ENCODE measurements at places on chromosomes 3 and 15.
A peak's percentile ranks its signal among the peaks of the same experiment; 100 is the strongest.

GRCh38 chr3:23107221-23107620, 95.9 kb upstream of the UBE2E2 start:
- no peak for DNase-seq

GRCh38 chr3:169772305-169772896, 795 bp upstream of the MYNN start:
- peak; percentile 73 for DNase-seq

GRCh38 chr3:22893644-22894325, 309.3 kb upstream of the UBE2E2 start:
- DNase-seq, result no peak

DNA sequence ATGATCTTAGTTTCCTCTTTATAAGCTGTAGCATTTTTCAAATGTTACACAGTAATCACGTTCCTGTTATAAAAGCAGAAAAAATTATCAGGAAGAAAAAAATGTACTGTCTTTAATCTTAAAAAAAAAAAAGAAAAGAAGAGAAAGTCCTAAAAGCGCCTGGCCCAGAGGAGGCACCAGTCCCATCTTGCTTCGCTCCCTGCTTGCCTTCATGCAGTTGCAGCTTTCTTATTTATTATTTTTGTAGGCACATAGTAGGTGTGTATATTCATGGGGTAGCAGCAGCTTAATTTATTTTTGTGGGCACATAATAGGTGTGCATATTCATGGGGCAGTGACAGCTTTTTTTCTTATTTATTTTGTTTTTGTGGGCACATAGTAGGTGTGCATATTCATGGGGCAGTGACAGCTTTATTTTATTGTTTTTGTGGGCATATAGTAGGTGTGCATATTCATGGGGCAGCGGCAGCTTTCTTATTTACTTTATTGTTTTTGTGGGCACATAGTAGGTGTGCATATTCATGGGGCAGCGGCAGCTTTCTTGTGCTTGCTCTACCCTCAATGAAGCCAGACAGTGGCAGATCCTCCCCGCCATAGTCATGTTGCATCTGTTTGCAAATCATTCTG, 5.5 kb upstream of the EHD4 start:
- no peak for DNase-seq

DNA sequence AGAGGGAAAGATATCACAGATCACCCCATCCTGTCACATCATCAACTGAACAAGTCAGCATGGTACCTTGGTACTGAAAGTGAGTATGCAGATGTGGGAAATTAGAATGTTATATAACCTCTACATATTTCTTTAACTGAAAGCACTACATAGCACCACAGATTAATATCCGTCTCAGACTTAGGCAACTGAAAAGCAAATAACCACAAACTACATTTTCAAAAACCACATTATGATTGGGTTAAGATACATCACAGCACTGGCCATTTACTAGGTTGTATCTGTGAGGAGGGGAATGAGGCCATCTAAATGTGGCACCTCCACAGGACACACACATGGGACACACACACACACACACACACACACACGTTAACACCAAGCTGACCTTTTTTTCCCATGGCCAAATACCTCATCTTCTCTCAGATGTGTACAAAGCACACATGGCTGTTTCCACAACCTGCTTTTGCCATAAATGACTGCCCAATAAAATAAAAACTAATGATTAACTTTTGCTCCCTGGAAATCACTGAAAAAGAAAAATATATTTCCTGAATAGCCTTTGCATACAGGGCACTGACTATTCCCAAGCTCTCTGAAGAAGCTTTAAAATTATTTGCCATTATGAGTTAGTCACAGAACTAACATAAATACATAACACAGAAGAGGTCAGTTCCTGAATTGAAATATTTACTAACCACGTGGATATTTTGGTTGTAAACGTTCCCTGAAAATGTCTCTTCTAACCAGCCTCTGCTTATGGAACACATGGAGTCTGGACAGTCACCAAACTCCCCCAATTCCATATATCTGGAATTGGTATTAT, 60.1 kb downstream of the SUMF1 start:
- DNase-seq, result no peak

- no peak for DNase-seq
Observed at GRCh38 chr15:82880704-82881103, 71.3 kb downstream of the WHAMM start.

- no peak for DNase-seq
Observed at GRCh38 chr3:76352511-76353284, 567.3 kb upstream of the ZNF717 start.

- DNase-seq, result no peak
Observed at GRCh38 chr15:99165956-99166689, 61.2 kb downstream of the SYNM start.

DNA sequence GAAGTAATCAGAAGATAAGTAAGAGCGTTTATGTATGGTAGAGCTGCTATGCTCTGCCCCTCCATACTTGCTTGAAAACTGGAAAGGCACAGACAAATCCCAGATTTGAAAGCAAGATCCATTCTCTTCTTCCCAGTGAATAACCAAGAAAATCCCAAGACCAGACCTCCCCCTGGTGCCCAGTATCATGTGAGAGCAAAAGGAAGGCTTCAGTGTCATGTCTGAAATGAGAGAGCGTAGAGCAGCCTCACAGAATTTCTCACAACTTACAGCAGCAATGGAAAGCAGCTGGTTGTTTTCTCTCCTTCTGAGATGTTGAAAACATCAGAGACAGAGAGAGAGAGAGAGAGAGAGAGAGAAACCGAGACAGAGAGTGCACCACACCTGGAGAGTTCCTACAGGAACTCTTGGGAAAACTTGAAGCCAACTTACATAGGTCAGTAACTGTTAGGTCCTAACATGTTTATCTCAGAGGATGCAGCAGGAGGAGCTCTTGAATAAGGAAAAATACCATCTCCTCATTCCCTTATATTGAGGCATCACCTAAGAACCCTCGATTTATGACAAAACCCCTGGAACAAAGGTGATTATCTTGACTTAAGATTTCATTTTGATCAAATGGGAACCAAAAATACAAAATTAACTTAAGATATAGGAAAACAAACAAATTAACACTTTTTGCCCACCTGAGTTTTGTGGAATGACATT, 273.3 kb downstream of the NSUN3 start:
- DNase-seq, result peak; percentile 3

- DNase-seq, result no peak
Observed at GRCh38 chr15:100175406-100176114, 166.2 kb downstream of the ADAMTS17 start.

DNA sequence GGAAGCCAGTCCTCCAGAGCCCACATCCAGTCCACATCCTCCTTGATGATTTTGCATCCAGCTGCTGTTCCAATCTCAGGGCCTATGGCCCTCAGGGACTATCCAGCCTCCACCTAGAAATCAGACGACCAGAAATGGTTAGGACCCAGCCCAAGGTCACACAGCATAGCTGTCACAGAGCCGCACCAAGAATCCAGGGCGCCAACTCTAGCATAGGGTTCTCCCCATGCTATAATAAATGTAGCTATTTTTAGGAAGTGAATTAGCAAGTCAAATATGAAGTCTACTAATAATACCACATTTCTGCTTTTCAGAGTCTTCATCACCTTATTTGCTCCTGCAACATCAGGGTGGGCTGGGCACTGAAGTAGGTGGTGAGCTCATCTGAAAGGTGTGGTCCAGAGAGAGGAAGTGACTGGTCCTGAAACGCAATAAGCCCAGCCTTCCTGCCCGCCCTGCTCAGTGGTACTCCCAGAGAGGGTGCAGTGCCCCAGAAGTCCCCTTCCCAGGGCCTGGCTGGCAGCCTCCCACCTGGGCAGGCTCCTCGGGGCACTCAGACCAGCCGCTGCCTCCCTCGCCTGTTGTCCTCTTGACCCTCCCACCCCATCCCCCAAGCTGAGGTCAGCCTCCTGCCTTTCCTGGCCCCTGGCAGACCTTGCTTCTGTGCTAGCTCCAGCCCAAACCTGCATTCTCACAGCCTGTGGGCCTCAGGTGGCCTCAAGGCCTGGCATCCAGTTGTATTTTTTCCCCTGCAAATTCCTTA, 17.6 kb upstream of the CYP11A1 start:
- no peak for DNase-seq

- no peak for DNase-seq
Observed at GRCh38 chr3:128506754-128507153, 13.8 kb upstream of the GATA2 start.

GRCh38 chr3:156144060-156144459, 23.7 kb downstream of the KCNAB1 start:
- no peak for DNase-seq

DNA sequence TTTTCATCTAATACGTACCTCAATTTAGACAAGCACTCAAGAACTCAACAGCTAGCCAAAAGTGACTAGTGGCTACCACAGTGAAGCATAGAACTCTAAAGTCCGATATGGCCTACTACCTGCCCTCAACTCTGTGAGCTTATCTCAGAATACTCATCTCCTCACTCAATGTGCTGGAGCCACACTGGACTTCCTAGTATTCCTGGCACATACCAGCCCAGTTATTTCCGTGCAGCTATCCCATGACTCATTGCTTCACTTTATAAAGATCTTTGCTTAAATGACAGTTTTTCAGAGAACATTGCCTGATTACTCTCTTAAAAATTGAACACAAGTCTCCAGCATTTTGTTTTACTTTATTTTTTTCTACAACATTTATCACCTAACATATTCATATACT, 524.7 kb downstream of the PYDC2 start:
- DNase-seq, result no peak

DNA sequence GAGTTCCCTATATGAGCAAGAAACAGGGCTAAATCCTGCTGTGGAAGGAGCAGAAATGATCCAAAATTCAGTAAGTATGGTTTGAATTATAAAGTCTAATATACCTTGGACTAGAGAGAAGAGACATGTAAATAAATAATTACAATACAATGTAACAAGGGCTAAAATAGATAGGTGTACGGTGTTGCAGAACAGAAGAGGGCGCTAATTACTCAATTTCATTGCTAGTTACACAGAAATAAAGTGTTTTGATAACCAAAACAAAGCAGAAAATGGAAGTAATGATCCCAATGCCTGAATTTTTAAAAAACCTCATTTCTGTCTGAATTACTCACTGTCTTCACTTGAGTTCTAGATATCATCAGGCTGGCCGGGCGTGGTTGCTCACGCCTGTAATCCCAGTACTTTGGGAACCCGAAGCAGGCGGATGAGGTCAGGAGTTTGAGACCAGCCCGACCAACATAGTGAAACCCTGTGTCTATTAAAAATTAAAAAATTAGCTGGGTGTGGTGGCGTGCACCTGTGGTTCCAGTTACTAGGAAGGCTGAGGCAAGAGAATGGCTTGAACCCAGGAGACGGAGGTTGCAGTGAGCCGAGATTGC, 8.3 kb upstream of the PLCH1 start:
- DNase-seq, result peak; percentile 11

DNA sequence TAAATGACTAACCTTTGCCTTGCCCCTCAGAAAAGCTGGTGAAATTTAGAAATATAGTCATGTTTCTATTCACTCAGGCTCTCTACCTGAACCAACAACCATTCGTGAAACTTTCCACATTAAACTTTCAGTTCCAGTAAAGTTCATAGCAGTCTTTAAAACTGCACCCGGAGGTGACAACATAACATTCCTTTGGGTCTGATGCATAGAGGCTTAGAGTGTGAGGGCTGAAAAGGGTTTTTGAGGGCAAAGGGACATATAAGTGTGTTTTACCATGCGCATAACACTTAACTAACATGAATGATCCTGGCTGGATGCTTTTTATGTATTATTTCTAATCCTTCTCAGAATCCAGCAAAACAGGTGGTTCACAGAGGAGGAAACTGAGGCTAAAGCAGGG, 471.7 kb upstream of the MCTP2 start:
- no peak for DNase-seq

- no peak for DNase-seq
Observed at GRCh38 chr3:34842706-34843480, 796.4 kb upstream of the ARPP21 start.

DNA sequence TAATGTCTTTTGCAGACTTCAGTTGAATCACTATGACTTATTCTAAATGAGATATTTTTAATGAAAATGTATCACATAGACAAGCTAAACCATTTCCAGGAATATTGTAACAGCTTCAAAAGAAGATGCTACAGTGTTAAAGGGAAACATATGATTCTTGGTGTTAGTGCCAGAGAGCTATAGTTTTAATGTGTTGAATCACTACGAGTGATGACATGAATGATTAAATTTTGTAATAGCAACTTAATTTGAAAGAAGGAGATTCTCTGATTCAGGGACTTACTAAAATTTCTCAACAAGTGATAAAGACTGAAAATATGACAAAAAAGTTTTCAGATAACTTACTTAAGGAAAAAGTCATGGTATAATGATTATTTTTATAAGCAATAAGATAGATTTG, 267.3 kb upstream of the SLITRK3 start:
- DNase-seq, result no peak

DNA sequence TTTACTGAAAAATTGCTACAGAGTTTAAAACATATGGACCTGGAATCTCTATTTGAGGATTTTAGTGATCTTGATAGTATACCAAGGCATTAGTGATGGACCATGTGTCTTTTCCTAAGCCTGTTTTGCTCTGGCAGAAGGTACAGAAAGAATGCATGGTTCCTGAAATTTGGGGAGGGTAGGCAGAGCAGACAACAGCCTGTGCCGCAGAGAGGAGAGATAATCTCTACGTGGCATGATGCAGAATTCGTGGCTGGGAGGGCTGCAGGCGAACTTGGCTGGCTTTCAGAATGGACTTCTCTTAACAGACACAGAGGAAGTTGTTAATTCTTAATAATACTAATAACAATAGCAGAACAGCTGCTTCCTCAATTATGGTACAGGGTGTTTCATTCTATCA, 137.5 kb upstream of the FOXB1 start:
- DNase-seq, result no peak

GRCh38 chr3:11152301-11152700, 2.0 kb upstream of the HRH1 start:
- no peak for DNase-seq

DNA sequence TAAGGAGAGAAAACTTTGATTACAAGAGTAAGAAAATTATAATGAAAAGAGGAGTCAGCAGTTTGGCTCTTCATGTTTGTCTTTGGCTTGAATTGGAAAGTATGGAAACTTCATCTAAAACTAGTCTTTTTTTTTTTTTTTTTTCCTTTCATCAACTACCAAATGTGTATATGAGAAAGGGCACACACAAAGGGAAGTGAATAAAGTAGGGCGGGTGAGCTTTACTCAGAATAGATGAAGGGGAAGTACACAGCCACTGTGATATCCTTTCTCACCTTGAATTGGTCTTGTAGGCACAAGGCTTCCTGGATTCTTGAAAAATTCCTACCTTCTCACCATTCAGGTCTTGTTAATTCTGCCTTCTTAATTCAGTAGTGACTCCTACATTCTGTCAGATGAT, 652.3 kb upstream of the KCNMB2 start:
- no peak for DNase-seq

GRCh38 chr15:56981160-56981559, 62.7 kb downstream of the TCF12 start:
- DNase-seq, result no peak

DNA sequence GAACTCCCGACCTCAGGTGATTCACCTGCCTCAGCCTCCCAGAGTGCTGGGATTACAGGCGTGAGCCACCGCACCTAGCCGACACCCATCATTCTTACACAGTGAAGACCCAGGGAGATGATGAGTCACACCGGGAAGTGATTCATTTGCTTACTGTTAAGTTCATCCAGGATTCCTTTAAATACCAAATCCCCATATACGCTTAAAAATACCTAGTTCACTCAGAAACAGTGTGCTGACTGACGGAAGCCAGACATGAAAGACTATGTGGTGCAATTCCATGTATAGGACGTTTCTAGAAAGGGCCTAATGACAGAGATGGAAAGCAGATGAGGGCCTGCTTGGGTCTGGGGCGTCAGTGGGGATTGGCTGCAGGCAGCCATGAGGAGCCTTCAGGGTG, 75.2 kb downstream of the APBA2 start:
- DNase-seq, result no peak

Measured in NCI-H748 treated with DMSO at 0.1 percent for 48 hours (cell line).